Fibroblast of skin of right biceps (primary cell): ENCODE measurements at places on chromosomes 3 and 15.

DNA sequence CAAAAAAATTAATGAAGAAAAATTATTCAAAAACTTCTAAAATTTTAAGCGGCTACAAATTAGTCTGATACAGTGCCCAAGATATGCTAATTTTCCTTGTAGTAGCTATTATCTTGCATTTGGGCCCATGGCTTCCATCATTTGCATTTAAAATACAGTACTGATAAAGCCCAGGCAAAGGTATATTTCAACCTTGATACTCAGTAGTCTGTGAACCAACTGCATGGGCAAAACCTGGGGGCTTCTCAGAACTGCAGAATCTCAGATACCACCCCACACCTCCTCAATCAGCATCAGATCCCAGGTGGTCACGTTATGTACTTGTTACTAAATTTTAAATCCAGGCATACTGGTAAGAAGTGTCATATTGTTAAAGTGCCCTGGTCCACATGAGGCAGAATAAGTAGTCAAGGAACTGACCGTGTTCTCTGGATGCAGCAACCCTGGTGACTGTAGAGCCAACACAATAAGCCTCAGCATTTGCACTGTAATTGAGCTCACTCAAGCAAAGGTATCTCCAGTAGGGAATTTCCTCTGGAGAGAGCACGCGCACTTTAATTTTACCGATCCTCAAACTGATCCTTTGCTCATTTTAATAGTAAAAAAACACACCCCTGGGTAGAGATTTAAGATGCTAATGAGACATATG, 31.9 kb downstream of the ZNF385D start:
- no peak for DNase-seq

GRCh38 chr3:43919029-43919428, 228.3 kb downstream of the ABHD5 start:
- DNase-seq = peak; percentile 44

DNA sequence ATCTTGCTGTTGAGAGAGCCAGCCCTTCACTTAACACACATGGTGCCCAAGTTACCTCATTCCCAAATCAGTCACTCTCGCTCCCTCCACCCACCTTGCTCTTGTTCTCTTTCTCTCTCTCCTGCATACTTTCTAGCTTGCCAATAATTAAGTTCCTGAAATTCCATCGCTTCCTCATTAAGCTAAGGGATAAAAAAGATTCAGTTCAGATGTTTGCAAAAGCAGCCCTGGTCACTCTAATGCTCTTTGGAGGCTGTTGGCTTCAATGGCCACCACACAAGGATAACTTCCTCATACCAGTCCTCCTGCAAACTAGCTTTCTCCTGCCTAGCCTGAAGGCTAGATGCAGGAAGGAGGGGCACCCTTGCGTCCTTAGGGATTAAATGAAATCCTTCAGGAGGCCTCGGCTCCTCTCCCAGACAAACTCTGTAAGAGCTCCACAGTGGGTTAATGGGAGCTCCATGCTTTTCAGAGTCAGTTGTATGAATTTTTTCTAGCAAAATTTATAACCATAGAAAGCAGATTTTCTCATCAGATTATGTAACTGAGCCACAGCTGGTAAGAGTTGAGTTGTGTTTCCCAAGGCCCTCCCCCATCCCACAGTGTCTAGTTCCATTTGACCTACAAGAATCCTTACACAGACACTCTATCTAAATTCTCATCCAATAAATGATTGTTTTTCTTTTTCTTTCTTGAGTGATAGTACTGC, 176.6 kb upstream of the TRIM42 start:
- DNase-seq = no peak

DNA sequence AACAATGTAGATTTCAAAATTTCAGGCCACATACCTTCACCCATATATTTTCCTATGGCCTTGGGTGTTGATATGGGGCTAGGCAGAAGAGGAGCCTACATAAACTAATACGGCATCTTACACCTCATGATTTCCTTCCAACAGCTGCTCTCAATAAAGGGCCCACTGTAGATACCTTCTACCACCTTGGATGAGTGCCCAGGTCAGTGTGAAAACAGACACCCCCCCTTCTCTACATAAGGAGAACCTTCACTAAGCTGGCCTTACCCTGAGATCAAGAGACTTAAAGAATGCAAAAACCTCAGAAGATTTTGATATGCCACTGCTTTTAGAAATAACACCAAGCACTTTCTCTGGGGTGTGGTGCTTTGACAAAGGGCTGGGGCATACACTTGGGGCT, 42.7 kb downstream of the SH3BP5 start:
- no peak for DNase-seq

DNA sequence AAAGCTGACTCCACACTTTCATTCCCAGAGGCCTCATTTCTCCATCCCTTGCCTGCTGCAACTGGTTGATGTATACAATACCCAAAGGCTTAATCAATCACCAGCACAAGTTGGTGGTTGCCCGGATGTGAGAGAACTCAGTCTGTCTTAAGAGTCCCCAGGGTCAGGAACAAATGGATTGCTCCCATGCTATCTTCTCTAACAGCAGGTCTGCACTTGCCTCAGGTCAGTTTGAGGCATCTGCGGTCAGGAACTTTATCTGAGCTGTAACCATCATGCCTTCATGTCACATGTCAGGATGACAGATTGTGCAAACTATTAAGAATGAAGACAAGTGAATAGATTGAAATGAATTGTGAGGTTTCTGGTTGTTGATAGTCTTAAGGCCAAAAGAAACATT, 56.1 kb downstream of the BFSP2 start:
- DNase-seq = no peak

DNA sequence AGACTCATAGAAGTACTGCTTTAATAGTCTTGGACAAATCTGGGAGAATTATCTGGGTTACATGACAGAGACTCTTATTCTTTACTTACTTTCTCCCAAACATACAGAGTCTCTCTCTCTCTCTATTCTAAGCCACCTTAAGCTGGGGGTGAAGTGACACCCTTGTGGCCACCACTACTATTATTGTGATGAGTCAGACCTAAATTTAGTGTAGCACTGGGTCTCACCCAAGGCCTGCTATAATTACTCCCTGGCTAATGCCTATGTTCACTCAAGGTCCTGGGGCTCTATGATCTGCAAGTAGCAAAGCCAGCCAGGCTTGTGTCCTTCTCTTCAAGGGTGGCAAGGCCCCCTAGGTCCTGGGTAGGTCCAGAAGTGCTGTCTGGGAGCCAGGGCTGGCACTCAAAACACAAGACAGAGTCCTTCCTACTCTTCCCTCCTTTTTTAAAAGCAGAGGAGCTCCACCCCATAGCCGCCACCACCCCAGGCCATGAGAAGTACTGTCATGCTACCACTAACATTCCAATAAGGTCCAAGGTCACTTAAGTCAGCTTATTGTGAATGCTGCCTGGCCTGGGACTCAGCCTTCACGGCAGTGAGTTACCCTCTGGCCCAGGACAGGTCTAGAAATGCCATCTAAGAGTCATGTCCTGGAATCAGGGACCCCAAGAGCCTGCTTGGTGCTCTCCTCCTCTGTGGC, 183.6 kb downstream of the POLQ start:
- DNase-seq = no peak

- DNase-seq = no peak
These were observed 40.3 kb downstream of the HMCES start for GRCh38 chr3:129318921-129319320.

GRCh38 chr3:38454178-38454883, 641 bp downstream of the ACVR2B start:
- DNase-seq = peak; percentile 25

GRCh38 chr3:139338405-139338804, 5.4 kb upstream of the MRPS22 start:
- no peak for DNase-seq

DNA sequence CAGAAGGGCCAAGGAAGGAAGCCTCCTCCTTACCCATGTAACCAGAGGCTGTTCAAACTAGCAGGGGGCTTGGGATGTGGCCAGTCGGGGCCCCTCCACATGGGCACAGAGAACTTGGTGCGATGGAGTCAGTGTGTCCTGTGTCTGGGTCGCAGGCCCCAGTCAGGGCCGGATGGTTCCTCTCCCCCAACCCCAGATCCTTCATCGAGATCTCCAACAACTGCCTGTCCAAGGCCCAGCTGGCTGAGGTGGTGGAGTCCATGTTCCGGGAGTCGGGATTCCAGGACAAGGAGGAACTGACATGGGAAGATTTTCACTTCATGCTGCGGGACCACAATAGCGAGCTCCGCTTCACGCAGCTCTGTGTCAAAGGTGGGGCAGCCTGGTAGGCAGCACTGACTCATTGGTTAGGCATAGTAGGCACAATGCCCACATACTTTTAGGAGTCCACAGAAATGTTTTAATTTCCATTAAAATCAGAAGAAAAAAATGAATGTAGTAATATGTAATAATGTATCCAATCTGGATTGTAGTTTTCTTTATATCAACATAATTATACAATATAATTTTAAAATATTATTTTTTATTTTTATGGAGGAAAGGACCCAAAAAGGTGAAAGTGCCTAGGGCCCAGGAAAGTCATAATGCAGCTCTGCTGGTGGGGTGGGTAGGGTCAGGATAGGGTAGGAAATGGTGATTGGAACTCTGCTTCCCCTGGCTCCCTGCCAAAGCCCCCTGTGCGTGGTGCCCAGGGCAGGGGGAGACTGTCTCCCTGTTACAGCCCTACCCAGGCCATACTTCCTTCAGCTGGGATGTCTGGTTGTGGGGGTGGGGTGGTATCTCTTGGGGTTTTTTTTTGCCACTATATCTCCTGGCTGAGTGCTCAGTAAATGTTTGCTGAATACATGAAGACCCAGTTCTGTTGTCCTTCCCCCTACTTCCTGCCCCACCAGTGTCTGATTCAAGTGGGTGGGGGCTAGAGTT, 18.6 kb downstream of the DUOX1 start:
- no peak for DNase-seq

DNA sequence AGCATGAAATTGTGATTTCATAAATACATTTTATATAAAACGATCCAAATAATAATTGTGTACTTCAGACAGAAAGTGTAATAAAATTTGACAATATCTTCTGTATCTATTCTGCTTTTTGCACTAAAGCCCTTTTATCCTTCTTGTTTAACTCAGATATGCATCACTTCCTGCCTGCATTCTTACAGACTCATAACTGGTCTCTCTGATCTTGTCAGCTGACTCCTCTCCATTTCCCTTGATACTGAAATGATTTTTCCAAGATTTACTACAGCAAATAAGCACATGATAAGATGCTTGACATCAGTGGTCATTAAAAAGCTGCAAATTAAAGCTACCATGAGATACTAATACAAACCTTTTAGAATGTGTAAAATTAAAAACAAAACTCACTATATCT, 25.3 kb upstream of the SI start:
- no peak for DNase-seq

- peak; percentile 1 for DNase-seq
These were observed 188.3 kb upstream of the EOMES start for GRCh38 chr3:27910456-27910855.

DNA sequence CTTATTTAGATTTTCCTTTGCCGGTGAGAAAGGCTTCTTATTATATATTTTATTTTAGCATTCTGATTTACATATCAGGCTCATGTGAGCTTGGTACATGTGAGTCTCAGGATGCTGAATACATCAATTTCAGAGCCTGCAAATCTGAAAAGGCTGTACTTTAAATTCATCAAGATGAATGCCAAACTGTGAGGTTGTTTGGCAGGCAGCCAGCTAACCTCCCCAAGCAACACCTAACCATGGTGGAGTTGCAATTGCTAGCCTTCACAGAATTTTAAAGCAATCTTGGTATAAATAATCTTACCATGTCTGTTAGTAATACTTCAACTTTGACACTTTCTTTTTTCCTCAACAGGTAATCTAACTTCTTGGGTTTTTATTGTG, 252.5 kb downstream of the CDIN1 start:
- no peak for DNase-seq

DNA sequence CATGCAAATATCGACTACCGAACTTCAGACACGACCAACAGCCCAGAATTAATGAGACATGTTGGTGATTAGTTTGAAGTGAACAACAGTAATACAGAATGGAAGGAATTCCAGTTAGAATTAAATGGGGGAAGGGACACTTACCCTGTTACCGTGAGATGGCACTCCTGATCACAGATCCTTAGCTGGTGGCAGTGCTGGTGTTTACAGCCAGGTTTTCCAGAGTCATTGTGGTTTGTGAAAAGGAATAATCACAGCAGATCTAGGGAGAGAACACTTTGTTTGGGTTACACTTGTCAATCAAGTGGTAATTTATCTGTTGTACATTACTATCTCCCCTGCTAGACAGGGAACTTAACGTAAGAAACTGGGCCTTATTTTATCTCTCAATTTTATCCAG, 217.4 kb downstream of the ADAMTS9 start:
- DNase-seq = no peak

- DNase-seq = no peak
These were observed 69.1 kb upstream of the SEC13 start for GRCh38 chr3:10389995-10390394.

DNA sequence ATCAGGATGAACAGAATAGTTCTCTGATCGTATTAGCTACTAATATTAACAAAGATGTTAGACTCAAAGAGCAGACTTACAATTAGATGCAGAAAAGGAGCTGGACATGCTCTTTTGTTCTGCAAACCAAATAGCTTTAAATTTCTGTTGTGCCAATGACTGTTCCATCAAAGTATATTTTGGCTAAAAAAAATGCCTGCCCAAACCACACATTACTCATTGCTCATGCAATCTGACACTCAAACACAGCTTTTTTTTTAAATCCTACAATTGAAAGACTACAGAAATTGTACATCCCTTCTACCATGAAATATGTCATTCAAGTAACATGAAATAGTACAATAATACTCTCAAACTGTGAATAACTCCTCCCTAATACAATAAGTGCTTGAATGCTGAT, 48.6 kb downstream of the SHOX2 start:
- peak; percentile 26 for DNase-seq

GRCh38 chr3:52463416-52463815, 8.0 kb downstream of the NISCH start:
- DNase-seq = no peak

- DNase-seq = no peak
These were observed 147.2 kb downstream of the ISL2 start for GRCh38 chr15:76483752-76484151.

- no peak for DNase-seq
These were observed 11.3 kb downstream of the DNAAF4 start for GRCh38 chr15:55496716-55497115.

DNA sequence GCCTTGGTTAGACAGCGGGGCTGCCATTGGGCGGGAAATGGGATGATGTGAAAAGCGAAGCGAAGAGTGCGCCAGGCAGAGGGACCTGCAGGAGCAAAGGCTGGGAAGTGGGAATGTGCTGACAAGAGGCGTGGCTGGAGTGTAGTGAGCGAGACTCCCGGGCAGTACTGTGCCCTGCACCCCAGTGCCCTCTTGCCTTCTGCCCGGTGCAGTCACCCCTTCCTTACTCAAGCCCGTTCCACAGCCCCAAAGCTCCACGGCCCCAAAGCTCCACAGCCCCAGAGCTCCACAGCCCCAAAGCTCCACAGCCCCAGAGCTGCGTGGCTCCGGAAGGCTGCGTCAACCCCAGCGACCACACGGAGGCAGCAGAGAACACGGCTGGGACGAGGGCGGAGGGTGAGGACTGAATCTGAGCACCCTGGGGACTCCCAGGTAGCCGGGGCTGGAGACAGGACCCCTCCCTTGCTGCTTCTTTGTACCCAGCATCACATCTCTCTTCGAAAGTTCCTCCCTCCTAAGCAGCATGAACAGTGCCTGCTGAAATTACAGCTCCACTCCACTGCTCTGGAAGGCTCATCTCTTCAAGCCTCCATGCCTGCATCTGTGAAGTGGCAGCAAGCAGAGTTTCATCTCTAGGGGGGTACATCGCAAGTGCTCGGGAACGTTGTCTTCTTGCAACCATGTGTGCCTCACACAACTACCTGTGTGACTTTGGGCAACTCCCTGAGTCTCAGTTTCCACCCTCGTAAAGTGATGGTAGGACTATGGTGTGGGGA, 108.9 kb downstream of the FBLN2 start:
- peak; percentile 22 for DNase-seq
